ENCODE measurements at places on chromosomes 4 and X. TPM values are rescaled to one million over a fixed set of nuclear protein-coding genes. Genes with fewer than 3 reads are reported as not detected.

PQBP1 gene
- total RNA-seq: 44.4 TPM

G3BP2 gene
- total RNA-seq: 59.5 TPM

ADGRG4 gene
- total RNA-seq: not detected

ADGRL3 gene
- 0.86 TPM for total RNA-seq

CLDN2 gene
- total RNA-seq: not detected

PRPS2 gene
- 8.0 TPM for total RNA-seq

KIT gene
- 2.6 TPM for total RNA-seq

CCDC120 gene
- total RNA-seq: 2.2 TPM

OTUD6A gene
- total RNA-seq: not detected

- H3K4me1 ChIP-seq: no peaks in the 10 kb centered on the region
- H3K27me3 ChIP-seq: no peaks in the 10 kb centered on the region
- H3K27ac ChIP-seq: no peak overlapping the region
- no peak for DNase-seq
- H3K4me3 ChIP-seq: no peak overlapping the region
Measured at GRCh38 chrX:48493890-48494364, 14.9 kb upstream of the PORCN start.

DNA sequence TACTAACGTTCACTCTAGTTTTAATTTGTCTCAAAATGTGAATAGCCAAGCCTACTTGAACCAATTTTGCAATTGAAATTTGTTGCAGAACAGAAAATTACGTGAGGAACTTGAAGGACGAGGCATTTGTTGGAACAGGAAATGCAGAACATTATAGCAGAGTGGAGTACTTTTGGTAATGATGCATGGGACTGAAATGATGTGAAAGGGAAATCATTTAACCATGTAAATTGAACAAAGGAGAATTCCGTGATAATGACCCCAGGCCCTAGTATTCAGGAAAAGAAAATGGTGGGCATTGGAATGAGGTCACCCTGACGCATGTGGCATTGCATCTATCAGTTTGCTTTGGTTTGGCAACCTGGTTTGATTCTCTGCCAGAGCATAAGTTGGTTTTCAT, 44.9 kb upstream of the BEND4 start:
- H3K4me3 ChIP-seq: no peak overlapping the region
- H3K27ac ChIP-seq: no peak overlapping the region
- H3K27me3 ChIP-seq: no peaks in the 10 kb centered on the region

DNA sequence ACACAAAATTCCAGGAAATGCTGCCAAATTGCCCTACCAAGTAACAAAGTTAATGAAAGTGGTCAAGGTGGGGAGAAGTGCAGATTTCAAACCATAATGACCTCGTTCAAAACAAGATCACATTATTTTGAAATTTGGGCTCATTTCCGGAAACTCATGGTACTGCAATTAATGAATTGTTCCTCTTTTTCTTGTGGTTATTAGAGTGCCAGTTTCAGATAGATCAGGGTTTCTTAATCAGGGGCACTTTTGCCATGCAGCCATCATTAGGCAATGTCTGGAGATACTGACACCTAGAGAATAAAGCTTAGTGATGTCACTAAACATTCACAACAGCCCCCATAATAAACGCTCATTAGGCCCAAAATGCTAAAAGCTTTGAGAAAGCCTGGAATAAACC, 381.5 kb upstream of the GALNT7 start:
- H3K36me3 ChIP-seq: no peaks in the 10 kb centered on the region
- H3K27ac ChIP-seq: no peak overlapping the region
- DNase-seq: no peak
- H3K4me3 ChIP-seq: no peak overlapping the region
- H3K4me1 ChIP-seq: no peaks in the 10 kb centered on the region

- H3K36me3 ChIP-seq: no peaks in the 10 kb centered on the region
- no peaks in the 10 kb centered on the region for H3K27me3 ChIP-seq
- no peak overlapping the region for H3K27ac ChIP-seq
- H3K4me1 ChIP-seq: no peaks in the 10 kb centered on the region
Measured at GRCh38 chr4:42709392-42710065, 52.6 kb upstream of the ATP8A1 start.

DNA sequence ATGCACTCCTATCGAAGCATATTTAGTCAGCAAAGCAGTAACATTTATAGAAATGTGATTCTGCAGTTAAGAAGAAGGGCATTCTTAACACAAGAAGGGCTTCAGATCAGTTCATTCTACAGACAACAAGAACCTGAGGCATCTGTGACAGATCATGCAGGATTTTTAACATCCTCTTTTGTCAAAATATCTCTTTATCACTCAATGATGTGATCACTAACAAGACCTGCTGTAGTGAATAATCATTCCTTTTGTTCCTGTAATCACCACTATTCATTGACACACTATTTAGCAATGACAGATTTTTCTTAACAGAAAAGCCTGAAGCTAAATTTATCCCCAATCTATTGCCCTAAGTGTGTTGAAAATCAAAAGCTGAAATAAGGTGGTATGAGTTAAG, 47.8 kb upstream of the ARHGAP24 start:
- H3K27me3 ChIP-seq: no peaks in the 10 kb centered on the region
- H3K4me3 ChIP-seq: no peak overlapping the region
- no peaks in the 10 kb centered on the region for H3K4me1 ChIP-seq
- peak overlapping the region; percentile 45 for H3K27ac ChIP-seq

DNA sequence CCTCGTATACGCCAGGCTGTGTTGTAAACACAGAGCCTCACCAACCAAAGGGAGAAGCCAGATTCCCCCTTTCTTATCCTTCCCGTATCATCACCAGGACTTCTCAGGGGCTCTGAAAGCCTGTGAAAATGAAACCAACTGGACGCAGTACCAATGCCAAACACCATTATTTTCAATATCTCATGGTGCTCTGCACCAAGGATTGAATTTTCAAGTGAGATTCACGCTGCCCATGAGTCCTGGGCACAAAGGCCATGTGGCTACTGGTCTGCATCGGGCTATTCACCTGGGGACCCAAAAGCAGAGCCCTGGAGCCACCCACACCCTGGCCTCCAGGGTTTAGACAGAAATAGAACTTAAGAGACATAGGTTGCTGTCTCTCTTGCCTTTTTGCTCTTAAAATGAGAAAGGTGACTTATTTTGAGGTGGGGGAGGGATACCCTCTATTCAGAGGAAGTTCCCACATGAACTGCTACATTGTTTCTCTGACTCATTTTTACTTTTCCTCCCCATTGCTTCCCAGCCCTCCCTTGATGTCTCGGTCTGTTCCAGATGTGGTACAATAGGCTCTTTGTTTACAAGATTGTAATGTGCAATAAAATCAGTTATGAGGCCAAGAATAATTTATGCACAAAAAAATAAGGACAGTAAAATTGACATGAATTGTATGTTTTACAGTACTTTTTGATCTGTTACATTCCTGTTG, 55.4 kb downstream of the MAML3 start:
- H3K27me3 ChIP-seq: no peaks in the 10 kb centered on the region
- no peaks in the 10 kb centered on the region for H3K36me3 ChIP-seq
- H3K4me3 ChIP-seq: no peak overlapping the region
- DNase-seq: no peak
- H3K4me1 ChIP-seq: no peaks in the 10 kb centered on the region

DNA sequence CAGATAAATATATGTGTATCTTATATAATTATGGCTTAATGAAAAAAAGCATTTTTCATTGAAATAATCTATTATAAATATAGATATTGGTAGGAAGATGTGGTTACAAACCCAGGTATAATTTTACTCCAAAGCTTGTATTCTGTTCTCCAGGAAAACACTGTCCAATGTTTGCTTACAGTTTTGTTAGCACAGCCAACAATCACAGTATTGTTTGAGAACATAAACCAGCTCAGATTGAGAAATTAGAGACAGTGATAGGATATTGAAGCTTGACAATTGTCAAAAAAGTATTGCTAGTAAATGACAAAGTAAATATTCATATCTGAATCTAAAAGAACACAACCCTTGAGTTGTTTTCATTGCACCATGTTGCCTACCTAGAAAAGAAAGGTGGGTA, 228.8 kb downstream of the ADGRL3 start:
- no peaks in the 10 kb centered on the region for H3K4me1 ChIP-seq
- no peak overlapping the region for H3K27ac ChIP-seq
- no peaks in the 10 kb centered on the region for H3K27me3 ChIP-seq

- peaks cover 8% of the 10 kb centered on the region for H3K36me3 ChIP-seq
- H3K27ac ChIP-seq: peak overlapping the region; percentile 23
- H3K27me3 ChIP-seq: no peaks in the 10 kb centered on the region
- no peak overlapping the region for H3K4me3 ChIP-seq
- DNase-seq: no peak
Measured at GRCh38 chr4:47531241-47531953, 46.3 kb downstream of the ATP10D start.

DNA sequence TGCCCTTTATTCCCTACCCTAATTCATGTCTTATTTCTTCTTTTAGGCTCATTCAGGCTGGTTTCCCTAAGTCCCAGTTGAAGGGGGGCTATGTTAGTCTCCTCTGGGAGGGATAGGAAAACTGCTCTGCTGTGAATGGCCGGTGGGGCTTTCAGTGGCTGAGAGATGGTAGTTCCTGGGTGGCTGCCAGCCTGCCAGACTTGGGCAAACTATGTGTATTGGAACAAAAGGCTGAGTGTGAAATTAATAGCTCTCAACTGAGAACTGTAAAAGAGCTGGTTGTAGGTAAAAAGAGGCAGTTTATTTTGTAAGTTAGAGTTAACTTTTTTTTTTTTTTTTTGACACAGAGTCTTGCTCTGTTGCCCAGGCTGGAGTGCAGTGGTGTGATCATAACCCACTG, 28.8 kb downstream of the ARHGAP10 start:
- H3K36me3 ChIP-seq: no peaks in the 10 kb centered on the region
- H3K4me3 ChIP-seq: no peak overlapping the region
- H3K4me1 ChIP-seq: peaks cover 33% of the 10 kb centered on the region
- H3K27ac ChIP-seq: peak overlapping the region; percentile 55
- no peaks in the 10 kb centered on the region for H3K27me3 ChIP-seq

DNA sequence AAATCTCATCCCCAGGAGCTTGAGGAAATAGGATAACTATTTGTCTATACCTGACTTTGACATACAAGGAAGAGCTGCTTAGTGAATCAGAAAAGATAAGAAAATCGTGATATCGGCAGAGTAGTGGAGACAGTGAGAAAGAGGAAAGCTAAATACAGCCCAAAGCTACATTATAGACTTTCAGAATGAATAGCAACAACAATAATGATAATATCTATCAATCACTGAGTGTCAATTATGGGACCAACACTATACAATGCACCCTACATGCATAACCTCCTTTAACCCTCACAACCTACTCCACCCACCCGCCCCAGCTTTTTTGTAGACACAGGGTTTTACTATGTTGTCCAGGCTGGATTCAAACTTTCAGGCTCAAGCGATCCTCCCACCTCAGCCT, 205.1 kb downstream of the PPP3CA start:
- no peak for DNase-seq
- H3K27me3 ChIP-seq: no peaks in the 10 kb centered on the region
- H3K36me3 ChIP-seq: no peaks in the 10 kb centered on the region
- no peak overlapping the region for H3K27ac ChIP-seq
- no peak overlapping the region for H3K4me3 ChIP-seq
- no peaks in the 10 kb centered on the region for H3K4me1 ChIP-seq
